NCI-H526 (cell line): ENCODE measurements at places on chromosomes 4 and X.

DNA sequence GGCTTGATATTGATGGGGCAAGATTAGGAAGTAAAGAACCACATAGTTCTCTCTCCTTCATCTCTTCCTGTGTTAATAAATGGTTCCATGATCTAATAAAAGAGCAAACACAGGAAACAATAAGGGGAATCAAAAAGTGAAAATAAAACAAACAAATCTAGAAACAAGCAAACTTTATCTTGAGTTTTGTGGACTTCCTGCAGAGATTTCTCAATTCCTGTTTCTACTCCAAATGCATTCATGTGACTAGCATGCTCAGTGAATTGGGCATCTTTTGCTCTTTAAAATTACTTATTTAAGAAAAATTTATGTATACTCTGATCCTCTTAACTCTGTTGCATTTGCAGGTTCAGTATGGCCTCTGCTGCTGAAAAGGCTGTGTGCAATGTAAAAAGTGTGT lies 682.0 kb downstream of the KCTD8 start:
- DNase-seq, result no peak

DNA sequence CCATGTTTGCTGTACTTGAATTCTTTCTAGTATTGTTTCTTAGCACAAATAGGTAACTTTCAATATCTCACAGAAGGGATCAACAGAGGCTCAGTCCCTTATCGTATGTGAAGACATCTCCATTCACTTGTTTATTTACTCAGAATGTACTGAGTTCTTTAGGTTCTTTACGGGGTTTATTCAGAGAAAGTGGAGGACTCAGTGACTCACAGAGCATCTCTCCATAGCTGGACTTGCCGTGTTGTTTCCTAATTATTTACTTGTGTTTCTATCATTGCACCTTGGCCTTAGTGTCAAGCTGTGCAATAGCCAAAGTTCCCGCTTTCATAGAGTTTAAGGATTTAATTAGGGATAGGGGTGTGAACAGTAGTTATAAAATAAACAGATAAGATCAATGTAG lies 57.1 kb downstream of the RHOH start:
- no peak for DNase-seq

GRCh38 chrX:123743312-123743711 lies 10.5 kb upstream of the THOC2 start:
- DNase-seq, result no peak

DNA sequence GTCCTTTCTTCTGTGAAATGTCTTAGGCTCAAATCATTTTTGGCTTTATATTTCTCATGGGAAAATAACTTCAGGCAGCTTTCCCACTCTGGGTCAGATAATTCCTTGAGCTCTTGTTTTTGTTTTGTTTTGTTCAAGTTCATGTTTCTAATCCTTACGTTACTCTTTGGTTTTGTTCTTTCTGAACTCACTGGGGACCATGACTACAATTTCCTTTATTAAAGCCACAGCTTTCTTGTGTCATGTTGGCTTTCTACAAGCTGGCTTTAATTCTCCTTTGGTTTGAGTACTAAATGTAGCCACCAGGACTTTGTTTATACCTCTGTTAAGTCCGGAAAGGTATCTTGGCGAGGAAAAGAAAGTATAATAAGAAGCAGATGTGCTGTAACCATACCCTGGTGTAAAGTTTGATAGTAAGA lies 30.8 kb upstream of the ANXA3 start:
- no peak for DNase-seq

DNA sequence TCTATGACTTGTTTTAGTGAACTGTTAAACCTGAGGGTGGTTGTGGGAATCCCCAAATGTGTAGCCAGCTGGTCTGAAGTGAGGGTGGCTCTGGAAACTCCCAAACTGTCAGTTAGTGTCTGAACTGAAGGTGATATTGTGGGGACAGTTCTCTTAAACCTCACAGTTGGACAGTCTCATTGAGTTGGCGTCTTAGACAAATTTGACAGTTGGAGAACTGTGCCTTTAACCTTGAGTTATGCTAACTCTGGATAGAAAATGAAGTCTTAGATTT lies 20.7 kb upstream of the CTSO start:
- no peak for DNase-seq
